ENCODE measurements at places on chromosomes 13 and 19. TPM values are rescaled to one million over a fixed set of nuclear protein-coding genes. Genes with fewer than 3 reads are reported as not detected.

ZNF146 gene
- 92.4 TPM for total RNA-seq

DNA sequence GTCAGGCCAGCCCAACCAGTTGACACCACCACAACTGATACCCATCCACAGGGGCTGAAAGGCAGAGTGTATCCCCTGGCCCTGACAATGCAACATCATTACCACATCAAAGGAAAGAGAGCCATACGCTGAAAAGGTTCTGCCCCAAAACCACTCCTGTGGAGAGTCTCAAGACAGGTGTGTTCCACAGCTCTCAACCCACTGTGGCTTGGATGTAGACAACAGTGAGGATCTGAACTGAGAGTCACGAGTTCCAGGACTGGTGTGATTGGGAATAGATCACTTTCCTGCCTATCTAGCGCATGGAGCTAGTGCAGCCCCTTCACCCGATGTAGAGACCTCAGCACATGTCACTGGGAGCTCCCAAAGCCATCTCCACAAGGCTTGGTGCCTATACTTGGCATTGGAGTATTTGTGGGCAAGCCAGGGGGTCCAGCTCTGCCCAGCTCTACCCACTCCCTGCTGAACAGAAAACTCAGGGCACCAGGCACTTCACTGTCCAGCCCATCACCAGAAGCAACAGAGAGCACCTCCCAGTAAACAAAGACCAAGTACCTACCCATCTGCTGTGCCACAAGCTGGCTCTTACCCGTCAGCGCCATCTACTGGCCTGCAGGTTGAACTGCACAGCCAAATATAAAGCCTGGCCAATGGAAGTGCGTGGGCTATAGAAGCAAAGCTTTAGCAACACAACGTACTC is 579.5 kb downstream of the UQCRFS1 start:
- no peaks in the 10 kb centered on the region for H3K27me3 ChIP-seq
- peak; percentile 73 for DNase-seq
- no peaks in the 10 kb centered on the region for H3K36me3 ChIP-seq
- H3K27ac ChIP-seq = no peak overlapping the region
- H3K4me3 ChIP-seq = no peak overlapping the region

DNA sequence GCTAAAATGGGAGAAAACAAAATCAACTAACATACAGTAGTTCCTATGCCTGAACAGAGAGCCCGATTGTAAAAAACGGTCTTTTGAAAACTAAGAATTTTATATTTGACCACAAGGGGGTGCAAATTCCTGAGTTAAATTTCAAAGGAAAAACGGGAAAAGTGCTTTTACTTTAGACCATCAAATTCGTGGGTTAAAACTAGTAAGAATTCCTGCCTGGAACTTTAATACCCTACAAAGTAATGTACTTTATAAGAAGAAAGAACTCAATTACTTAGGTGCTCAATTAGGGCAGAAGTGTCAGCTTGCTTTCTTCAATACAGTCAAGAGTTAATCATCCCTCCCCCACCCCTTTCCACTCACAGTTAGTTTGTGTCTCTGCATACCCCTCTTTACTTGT is 69.8 kb downstream of the KCNRG start:
- DNase-seq = peak; percentile 53
- peak overlapping the region; percentile 59 for H3K27ac ChIP-seq
- H3K27me3 ChIP-seq = no peaks in the 10 kb centered on the region
- H3K4me1 ChIP-seq = peaks cover 5% of the 10 kb centered on the region
- peak overlapping the region; percentile 69 for H3K4me3 ChIP-seq
- H3K36me3 ChIP-seq = peaks cover 19% of the 10 kb centered on the region

DNA sequence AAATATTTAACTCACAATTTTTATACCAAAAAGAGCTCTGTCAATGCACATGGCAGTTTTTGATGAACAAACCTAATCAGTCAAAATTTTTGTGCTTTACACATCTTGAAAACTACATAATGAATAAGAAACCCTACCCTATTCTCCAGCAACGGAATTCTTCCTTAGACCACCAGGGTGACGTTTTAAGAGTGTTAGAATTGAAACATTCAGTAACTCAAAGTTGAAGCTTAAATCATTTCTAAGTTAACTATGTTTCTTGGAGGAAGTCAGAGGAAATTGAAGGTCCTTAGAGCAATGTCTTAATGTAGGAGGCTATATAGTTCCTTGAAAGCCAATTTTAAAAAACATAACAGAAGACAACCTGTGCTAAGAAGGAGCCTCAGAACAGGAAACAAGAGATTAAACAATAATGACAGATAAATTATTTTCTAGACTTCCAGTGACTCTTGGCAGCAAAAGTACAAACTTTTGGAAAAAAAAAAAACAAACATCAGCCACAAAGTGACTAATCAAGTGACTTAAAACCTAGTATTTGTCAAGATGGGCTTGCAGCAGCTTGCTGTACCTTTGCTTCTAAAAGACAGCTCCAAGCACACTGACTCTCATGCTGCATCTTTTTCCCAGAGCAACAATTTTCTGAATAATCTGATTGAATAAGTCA is 6.2 kb downstream of the SPRY2 start:
- H3K27me3 ChIP-seq = no peaks in the 10 kb centered on the region
- peaks cover 15% of the 10 kb centered on the region for H3K36me3 ChIP-seq
- H3K27ac ChIP-seq = no peak overlapping the region
- H3K4me1 ChIP-seq = peaks cover 13% of the 10 kb centered on the region
- H3K4me3 ChIP-seq = no peak overlapping the region
- DNase-seq = no peak

- peaks cover 3% of the 10 kb centered on the region for H3K27me3 ChIP-seq
- H3K27ac ChIP-seq = no peak overlapping the region
- H3K36me3 ChIP-seq = no peaks in the 10 kb centered on the region
- H3K4me1 ChIP-seq = no peaks in the 10 kb centered on the region
Observed at GRCh38 chr19:29409076-29409862, 116.5 kb upstream of the VSTM2B start.

DNA sequence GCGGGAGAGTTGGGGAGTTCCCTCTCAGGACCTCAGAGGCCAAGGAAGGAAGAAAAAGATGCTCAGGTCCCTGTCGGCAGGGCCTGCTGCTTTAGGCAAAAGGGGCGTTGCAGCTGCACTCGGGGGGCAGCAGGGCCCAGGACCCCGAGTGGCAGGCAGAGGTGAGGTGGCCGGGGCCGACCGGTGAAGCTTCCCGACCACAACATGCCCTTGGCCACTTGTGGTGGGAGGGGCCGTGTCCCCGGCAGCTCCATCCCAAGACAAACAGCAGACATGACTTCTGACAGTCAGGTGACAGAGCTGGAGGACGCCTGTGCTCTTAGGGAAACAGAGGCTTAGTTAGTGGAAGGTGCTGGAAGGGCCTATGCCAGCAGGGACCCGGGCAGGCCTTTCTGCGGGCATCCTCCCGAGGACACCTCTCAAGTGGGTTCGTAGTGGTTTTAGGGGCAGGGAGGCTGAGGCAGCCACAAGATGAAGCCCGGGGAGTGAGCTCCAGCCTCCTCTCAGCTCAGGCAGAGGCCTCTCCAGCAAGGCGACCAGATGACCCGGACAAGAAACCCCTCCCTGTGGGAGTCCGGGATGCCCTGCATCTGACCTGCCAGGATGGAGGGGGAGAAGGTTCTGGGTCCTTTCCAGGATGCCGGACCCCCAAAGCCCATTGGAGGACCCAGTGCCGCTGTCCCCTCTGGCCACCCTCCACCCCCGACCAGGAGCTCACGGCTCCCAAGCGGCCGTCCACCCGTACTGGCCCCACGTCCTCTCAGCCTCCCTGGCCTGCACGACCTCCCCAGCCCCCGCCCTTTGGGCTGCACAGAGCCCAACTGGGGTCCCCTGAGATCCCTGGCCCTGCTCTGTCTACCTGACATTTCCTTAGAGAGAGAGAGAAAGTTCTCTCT is 24.2 kb downstream of the BTBD2 start:
- no peak overlapping the region for H3K4me3 ChIP-seq
- peaks cover 11% of the 10 kb centered on the region for H3K36me3 ChIP-seq
- H3K27me3 ChIP-seq = no peaks in the 10 kb centered on the region

DNA sequence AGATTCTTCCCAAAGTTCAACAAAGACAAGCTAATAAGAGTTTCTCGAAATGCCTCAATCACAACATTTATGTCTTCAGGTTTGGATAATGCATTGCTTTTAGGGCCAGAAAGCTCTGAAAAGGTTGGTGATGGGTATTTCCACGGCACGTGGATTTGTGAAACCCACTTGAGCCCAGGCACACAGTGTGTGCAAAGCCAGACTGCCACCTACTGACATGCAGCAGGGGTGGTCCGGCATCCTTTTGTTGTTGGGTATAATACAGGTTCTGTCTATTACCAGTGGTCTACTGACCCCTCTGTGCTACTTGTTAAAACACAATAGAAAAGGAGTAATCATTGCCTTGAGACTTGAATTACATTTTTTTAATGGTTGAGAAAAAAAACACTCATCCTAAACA is 225.6 kb downstream of the RAP2A start:
- H3K4me1 ChIP-seq = no peaks in the 10 kb centered on the region
- H3K27me3 ChIP-seq = no peaks in the 10 kb centered on the region
- DNase-seq = no peak
- no peaks in the 10 kb centered on the region for H3K36me3 ChIP-seq
- H3K4me3 ChIP-seq = no peak overlapping the region
- no peak overlapping the region for H3K27ac ChIP-seq

DNA sequence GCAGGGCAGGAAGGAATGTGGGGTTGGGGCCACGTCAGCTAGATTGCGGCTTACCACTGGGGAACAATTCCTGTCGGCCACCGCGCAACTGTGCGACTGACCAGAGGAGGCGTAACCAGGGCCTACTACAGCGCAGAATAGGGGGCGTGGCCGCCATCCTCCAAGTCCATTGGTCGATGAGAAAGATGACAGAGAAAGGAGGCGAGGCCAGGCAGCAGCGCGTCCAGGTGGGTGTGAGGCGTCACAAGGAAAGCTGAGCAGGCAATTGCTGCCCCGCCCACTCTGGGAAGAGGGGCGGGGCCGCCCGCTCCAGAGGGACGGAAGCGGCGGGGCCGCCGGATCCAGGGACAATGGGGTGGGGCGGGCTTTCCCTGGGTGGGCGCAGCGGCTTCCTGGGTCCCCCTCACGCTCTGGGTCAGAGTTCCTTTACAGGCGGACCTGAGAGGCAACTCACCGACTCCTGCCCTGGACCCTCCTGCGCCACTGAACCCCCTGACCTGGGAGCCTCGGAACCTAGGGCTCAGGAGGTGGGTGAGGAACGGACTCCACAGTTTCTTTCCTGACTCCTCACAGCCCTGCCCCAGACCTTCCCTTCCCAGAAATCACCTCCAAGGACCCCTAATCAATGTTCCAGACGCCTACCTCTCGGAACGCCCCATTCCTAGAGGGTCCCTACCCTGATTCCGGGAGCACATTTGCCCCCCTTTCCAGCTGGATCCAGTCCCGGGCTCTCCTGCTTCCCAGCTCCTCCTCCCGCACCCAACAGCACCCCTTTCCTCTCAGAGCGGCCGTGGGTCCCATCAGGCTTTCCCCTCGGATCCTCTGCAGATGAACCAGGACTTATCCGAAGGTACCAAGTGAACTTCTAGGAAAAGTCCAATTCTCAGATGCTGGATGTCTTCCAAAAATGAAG is 101.5 kb upstream of the ZNF492 start:
- H3K27me3 ChIP-seq = no peaks in the 10 kb centered on the region
- no peaks in the 10 kb centered on the region for H3K36me3 ChIP-seq
- H3K27ac ChIP-seq = no peak overlapping the region
- no peaks in the 10 kb centered on the region for H3K4me1 ChIP-seq

- no peaks in the 10 kb centered on the region for H3K27me3 ChIP-seq
- no peaks in the 10 kb centered on the region for H3K36me3 ChIP-seq
- no peak overlapping the region for H3K4me3 ChIP-seq
Observed at GRCh38 chr19:41646589-41647204, 19.8 kb upstream of the CEACAM4 start.

IGFLR1 gene
- total RNA-seq = 12.1 TPM

- H3K27me3 ChIP-seq = no peaks in the 10 kb centered on the region
- DNase-seq = peak; percentile 6
- peak overlapping the region; percentile 35 for H3K27ac ChIP-seq
- H3K36me3 ChIP-seq = peaks cover 17% of the 10 kb centered on the region
- H3K4me1 ChIP-seq = peaks cover 36% of the 10 kb centered on the region
Observed at GRCh38 chr19:14003251-14004055, 2.7 kb downstream of the RFX1 start.

- peaks cover 11% of the 10 kb centered on the region for H3K36me3 ChIP-seq
- peaks cover 2% of the 10 kb centered on the region for H3K4me1 ChIP-seq
- peak overlapping the region; percentile 97 for H3K27ac ChIP-seq
- no peaks in the 10 kb centered on the region for H3K27me3 ChIP-seq
Observed at GRCh38 chr13:110714797-110715394, 1.4 kb downstream of the ING1 start.

DNA sequence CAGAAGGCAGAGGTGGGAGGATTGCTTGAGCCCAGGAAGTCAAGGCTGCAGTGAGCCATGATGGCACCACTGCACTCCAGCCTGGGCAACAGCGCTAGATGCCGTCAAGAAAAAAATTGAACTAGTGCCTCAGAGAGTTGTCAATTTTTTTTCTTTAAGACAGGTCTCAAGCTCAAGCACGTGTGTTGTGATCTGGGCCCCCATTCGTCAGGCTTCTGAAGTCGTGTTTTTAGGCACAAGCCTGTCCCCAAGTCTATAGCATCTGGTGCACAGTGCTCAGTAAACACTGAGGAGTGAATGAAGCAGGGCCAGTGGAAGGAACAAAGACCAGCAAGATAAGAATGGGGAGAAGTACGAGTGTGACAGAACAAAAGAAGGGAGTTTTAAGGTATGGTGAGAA is 23.7 kb upstream of the LAMP1 start:
- H3K27me3 ChIP-seq = no peaks in the 10 kb centered on the region
- no peak overlapping the region for H3K4me3 ChIP-seq
- DNase-seq = no peak
- H3K4me1 ChIP-seq = peaks cover 20% of the 10 kb centered on the region
- H3K27ac ChIP-seq = no peak overlapping the region
- no peaks in the 10 kb centered on the region for H3K36me3 ChIP-seq

- H3K27me3 ChIP-seq = peaks cover 8% of the 10 kb centered on the region
- H3K27ac ChIP-seq = no peak overlapping the region
- no peak for DNase-seq
- peak overlapping the region; percentile 33 for H3K4me3 ChIP-seq
Observed at GRCh38 chr13:51221674-51222036, 543 bp upstream of the FAM124A start.

SYT5 gene
- total RNA-seq = 19.9 TPM

PSG3 gene
- not detected for total RNA-seq

TIMM13 gene
- 235 TPM for total RNA-seq

DNA sequence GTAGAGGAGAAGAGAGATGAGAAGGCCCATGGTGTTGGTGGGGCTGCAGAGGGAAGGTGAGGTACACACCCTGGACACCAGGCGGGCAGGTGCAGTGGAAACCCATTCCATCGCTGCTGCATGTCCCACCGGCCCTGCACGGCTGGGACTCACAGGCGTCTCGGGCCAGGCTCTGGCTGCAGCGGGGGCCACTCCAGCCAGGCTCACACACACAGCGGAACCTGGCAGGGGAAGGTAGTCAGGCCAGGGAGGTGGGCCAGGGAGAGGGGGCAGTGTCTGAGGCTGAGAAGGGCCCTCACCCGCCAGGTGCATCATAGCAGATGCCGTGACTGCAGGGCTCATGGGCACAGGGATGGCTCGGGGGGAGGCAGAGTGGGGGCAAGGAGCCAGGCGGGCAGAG is 15.6 kb downstream of the NOTCH3 start:
- no peak overlapping the region for H3K27ac ChIP-seq
- DNase-seq = no peak
- H3K36me3 ChIP-seq = no peaks in the 10 kb centered on the region
- peaks cover 6% of the 10 kb centered on the region for H3K27me3 ChIP-seq

All from K562 (cell line).